ENCODE measurements at places on chromosomes 2 and 18.
A peak's percentile ranks its signal among the peaks of the same experiment; 100 is the strongest.

DNA sequence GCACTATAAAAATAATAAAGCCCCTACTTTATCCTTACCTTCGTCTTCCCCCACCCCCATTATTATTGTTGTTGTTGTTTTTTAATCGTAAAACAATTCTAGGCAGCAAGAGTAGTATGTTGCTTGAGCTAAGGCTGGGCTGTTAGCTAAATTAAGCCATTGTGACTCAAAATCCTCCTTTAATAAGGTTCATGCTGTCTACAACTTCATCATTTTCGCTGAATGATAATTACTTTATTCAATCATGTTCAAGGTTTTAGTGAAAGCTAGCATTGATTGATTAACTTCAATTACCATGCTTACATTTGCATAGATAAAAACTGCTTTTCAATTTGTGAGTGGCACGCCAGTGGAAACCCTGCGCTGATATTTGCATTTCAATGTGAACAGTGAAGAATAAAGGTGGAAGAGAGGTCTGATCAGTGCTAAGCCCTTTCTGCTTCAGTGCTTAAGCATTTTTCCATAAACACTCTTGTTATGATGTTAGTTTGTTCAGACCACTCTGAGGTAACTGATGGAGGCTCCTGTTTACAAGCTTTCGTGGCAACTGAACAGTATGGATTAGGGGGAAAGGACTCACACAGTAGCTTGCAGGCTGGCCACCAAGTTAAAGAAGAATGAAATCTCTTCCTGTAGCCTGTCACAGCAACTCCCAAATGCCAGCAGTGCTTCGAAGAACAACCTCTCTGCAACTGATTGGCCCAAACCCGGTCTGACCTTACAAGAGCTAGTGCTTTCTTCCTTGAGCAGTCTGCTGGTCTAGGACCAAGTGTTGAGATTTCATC lies 156.8 kb downstream of the GPD2 start:
- no peak for DNase-seq

- DNase-seq, result peak; percentile 72
These were observed 24.9 kb upstream of the RAB10 start for GRCh38 chr2:26008851-26009566.

DNA sequence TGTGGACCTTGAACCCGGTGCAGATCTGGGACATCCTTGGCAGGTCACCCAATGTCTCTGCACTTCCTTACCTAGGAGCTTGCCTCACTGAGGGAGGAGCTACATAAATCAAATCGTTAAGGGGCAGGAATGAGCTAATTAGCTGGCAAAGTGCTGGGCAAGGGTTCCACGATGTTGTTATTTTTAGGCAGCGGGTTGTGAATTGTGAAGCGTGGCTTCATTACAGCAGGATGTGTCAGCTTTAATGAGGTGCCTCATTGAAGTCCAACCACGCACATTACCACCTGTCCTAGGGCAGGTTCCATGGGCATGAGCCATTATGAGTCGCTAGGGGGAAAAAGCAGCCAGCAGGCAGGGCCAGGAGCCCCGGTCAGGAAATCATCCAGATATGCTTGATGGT lies 127.0 kb upstream of the AGAP1 start:
- DNase-seq, result no peak

DNA sequence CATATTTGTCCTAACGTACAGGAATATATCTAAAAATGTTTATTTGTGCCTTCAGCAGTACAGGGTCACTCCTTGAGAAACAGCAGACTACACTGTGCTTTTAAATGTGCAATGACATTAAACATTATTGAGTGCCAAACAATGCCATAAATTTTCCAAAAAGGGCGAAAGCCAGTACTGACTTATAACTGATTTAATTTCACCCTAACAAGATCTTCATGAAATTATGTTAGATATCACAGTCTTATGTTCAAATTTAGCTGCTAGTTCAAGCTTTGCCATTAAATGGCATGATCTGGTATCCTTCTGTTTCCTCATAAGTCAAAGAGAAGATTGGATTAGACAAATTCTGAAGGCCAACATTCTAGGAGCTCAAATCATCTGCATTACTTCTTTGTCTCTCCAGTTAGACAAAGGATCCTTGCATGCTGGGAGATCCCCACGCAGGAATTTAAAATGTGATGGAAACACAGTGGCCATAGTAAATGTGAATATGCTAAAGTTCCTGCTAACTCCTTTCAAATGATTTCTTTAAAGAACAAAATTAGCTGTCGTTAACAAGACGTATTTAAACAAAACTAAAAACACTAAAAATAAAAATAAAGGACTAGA lies 129.3 kb upstream of the STON1 start:
- DNase-seq, result no peak

GRCh38 chr18:3029215-3029952 lies 16.4 kb upstream of the LPIN2 start:
- DNase-seq, result peak; percentile 17

GRCh38 chr2:228401065-228401912 lies 219.8 kb upstream of the SPHKAP start:
- no peak for DNase-seq

DNA sequence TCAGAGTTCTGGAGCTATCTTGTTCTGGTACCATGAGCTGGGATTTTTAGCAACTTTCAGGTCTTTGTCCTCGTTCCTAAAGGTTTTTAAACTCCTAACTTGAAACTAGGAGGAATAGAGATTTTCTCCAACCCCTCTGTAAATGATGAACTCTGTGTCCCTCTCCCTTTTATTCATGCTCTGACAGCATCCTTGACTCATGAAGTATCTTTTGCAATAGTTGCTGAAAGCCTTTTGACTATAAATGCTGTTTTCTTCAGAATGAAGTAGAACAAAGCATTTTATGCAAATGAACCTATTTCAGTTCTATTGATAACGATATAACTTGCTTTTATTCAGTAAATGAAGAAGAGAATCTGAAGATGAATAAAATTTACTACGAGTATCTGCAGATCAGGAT lies 17.0 kb upstream of the MAPRE2 start:
- no peak for DNase-seq

- DNase-seq, result no peak
These were observed 43.7 kb downstream of the FSIP2 start for GRCh38 chr2:185782223-185782769.
